ENCODE measurements at places on chromosomes 5 and 9.

GRCh38 chr5:43854697-43855292 is 251.8 kb downstream of the NNT start:
- DNase-seq: no peak

- DNase-seq: no peak
These were observed 147.0 kb downstream of the GABRG2 start for GRCh38 chr5:162214551-162214950.

DNA sequence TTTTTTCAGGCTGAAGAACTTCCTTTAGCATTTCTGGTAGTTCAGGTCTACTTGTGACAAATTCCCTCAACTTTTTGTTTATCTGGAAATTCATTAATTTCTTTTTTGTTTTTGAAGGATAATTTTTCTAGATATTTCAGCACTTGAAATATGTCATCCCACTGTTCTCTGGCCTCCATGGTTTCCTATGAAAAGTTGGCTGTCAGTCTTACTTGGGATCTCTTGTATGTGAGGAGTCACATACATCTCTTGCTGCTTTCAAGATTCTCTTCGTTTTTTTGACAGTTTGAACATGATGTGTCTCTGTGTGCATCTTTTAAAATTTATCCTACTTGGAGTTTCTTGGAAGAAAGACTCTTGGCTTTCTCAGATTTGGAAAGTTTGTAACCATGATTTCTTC is 79.5 kb downstream of the RIC1 start:
- DNase-seq: no peak

GRCh38 chr5:61263561-61264272 is 68.3 kb upstream of the ZSWIM6 start:
- DNase-seq: no peak

- DNase-seq: no peak
These were observed 26.6 kb downstream of the ADCY2 start for GRCh38 chr5:7422316-7423106.

All from NCI-H1694 treated with DMSO at 0.1 percent for 48 hours (cell line).